ENCODE measurements at places on chromosomes 1 and 21.

DNA sequence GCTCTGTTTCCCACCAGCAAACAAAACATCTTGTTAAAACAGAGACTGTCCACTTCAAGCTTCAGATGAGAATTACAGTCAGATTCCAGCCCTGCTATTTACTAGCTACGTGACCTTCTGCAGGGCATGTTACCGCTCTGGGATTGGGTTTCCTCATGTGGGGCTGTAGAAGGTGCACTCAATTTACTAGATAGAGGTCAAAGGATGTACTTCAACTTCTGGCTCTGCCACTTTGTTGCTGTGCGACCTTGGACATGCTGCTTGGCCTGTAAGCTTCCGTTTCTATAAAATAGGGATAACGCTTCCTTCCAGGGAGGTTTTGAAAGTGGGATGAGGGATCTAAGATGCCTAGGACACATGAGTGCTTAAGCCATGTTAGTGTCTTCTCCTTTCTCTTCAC, 46.0 kb upstream of the LRIG2 start:
- no peak for DNase-seq

- DNase-seq: no peak
Observed at GRCh38 chr1:243325305-243325890, 69.6 kb downstream of the SDCCAG8 start.

GRCh38 chr1:201091256-201091655, 21.0 kb downstream of the CACNA1S start:
- no peak for DNase-seq

GRCh38 chr1:17617787-17618557, 78.5 kb downstream of the ARHGEF10L start:
- no peak for DNase-seq

DNA sequence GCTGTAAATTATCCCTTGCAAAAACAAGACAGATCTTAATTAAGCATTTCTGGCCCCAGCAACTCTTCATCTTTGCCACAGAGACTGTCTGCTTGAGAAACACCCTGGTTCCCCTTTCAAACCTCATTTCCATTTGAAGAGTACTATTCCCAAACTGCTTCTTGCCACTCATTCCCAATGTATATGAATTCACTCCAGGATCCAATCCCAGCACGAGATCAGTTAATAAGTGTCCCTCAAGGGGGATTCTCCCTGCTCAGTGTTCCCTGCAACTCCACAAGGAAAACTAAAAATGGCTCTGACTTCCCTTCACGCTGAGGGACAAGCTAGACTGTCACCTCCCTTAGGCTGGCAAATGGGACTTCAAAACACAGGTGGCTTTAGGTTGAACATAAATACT, 173.2 kb downstream of the SIPA1L2 start:
- DNase-seq: no peak

GRCh38 chr1:240407407-240407806, 204.5 kb downstream of the GREM2 start:
- no peak for DNase-seq

DNA sequence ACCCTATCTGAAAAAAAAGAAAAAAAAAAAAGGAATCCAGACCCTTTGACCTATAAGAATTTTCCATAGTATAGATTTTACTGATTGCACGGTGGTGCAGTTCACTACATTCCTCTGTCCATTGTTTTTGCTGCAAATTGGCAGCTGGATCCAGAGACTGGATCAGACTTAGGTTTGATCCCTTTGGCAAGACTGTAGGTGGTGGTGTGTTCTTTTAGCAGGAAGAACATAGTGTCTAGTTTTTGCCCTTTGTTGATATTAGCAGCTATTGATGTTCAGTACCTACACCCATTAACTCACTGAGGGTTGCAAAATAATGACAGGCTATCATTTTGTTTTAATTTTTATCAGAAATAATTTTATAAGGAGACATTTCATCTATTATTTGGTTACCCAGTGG, 37.1 kb downstream of the OSBPL9 start:
- no peak for DNase-seq

- no peak for DNase-seq
Observed at GRCh38 chr1:226945858-226946245, 5.8 kb downstream of the COQ8A start.

DNA sequence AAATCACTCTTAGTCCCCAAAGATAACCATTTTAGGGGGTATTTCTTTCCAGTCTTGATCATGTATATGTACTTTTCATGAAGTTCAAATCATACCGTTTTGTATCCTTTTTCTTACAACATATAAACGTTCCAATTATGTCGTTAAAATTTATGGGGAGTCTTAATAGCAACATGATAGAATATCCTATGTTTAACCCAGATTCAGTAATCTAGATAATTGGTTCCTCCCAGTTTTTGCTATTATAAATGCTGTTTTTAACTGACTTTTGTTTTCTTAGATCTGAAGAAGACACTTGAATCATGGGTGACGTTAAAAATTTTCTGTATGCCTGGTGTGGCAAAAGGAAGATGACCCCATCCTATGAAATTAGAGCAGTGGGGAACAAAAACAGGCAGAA, 3.1 kb downstream of the DHX9 start:
- DNase-seq: no peak

GRCh38 chr1:151620286-151620685, 8.4 kb downstream of the SNX27 start:
- no peak for DNase-seq

DNA sequence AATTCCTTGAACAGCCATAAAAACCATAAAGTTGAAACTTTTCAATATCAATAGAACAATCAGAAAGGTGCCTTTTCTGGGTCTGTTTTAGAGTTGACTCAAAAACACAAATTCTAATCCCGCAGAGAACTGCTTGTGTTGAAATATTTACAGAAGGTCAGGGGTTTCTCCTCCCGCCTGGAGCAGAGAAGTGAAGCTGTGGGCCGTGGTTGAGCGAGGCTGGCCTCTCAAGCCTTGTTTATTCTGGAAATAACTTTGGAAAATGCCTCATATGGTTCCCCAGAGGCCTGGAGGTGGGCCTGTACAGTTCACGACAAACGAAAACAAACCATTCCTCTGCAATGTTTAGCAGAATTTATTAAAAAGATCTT, 90.8 kb upstream of the ERRFI1 start:
- no peak for DNase-seq

DNA sequence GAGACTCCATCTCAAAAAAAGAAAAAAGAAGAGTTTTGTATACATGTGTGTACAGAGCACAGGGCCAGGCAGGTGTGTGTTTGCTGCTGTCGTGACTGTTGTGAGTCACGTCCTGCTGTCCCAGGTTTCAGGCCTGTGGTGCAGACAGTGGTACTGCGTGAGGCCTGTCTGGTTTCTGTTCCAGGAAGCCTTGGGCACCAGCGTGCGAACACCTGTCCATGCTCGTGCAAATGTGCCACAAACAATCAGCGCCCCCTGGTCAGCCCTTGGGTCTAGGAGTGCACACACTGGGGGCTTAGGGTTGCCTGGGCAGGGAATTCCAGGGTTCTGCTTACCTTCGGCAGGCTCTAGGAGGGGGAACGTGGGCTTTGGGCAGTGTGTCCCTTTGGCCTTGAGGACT, 16.9 kb downstream of the GPR157 start:
- no peak for DNase-seq

- DNase-seq: no peak
Observed at GRCh38 chr1:15727866-15728534, 8.1 kb upstream of the SLC25A34 start.

DNA sequence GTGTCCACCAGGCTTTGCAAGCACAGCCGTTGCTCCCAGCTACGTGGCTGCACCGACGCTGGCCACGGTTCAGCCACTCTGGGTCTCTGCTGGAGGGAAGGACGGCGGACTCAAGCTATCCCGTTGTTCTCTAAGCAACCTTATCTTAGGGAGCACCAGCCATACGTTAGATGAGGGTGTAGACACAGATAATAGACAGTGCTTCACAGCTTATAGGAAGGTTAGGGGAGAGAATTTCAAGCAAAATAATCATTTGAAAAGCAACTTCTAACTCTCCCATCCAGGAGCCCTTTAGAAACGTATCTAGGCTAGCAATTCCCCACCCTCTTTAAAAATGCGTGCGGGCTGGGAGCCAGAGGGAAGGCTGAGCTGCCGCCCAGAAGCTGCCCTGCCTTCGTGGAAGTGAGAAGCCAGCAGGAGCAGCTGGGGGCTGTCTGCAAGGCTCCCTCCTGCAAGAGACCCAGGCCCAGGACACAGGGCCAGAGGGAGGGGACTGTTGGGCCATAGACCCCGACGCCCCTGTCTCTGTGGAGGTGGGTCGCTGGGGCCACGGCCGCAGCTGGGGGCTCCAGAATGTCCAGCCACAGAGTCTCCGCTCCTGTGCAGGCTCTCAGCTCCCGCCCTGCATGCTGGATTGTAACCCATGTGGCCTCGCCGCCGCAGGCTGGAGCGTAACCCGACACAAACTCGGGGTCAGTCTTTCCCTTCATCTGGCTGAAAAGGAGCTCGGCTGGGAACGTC, 31.2 kb upstream of the COL6A2 start:
- no peak for DNase-seq

DNA sequence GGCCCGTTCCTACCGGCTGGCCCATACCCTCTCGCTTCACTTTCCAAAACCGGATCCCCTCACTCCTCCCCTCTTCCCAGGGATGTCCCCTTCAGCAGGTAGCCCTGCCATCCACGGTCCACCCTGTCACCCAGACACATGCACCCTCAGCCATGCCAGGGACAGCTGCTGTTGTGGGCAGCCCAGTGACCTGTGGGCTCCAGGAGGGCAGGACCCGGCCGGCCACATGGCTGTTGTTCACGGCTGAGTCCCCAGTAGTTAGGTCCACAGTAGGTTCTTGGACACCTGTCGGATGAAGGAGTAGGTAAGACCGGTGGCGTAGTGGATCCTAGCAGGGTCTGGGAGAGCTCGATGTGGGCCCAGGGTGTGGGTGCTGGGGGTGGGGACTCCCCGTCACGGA, 12.5 kb downstream of the SPSB1 start:
- no peak for DNase-seq

- no peak for DNase-seq
Observed at GRCh38 chr1:169110689-169111447, 4.4 kb downstream of the ATP1B1 start.

- no peak for DNase-seq
Observed at GRCh38 chr1:2606881-2607621, 20.5 kb downstream of the PRXL2B start.

DNA sequence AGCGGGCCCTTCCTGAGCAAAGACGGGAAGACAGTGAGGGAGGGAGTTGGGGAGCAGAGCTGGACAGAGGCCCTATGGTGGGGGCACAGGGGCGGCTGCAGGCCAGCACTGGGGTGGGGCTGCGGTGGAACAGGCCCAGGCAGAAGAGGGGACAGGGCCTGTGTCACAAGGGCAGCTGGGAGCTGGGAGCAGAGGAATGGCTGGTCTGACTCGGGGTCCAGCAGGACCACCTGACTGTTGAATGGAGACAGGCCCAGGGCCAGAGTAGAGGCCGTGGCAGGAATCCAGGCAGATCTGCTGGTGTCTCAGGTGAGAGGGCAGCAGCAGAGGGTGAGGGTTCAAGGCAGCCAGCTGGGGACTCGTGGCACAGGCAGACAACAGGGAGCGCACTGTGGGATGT, 25.3 kb downstream of the CTNNBIP1 start:
- DNase-seq: no peak

GRCh38 chr1:202349206-202349928, 868 bp downstream of the PPP1R12B start:
- DNase-seq: no peak

GRCh38 chr1:200739702-200740570, 1.2 kb downstream of the CAMSAP2 start:
- DNase-seq: no peak

DNA sequence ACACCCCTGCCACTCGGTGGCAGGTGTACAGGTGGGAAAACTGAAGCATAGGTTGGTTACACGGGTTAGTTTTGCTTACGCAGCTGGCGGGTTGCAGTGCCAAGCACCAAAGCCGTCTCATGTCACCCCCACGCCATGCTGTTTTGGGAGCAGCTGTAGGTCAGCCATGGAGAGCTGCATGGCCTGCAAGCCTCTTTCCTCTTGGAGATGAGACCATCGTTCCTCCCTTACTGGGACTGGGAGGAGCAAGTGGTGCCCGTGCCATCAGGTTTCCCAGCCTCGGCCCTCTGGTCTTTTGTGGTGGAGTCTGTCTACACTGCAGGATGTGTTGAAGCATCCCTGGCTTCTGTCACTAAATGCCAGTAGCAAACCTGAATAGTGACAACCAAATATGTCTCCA, 46.9 kb downstream of the AJAP1 start:
- no peak for DNase-seq

DNA sequence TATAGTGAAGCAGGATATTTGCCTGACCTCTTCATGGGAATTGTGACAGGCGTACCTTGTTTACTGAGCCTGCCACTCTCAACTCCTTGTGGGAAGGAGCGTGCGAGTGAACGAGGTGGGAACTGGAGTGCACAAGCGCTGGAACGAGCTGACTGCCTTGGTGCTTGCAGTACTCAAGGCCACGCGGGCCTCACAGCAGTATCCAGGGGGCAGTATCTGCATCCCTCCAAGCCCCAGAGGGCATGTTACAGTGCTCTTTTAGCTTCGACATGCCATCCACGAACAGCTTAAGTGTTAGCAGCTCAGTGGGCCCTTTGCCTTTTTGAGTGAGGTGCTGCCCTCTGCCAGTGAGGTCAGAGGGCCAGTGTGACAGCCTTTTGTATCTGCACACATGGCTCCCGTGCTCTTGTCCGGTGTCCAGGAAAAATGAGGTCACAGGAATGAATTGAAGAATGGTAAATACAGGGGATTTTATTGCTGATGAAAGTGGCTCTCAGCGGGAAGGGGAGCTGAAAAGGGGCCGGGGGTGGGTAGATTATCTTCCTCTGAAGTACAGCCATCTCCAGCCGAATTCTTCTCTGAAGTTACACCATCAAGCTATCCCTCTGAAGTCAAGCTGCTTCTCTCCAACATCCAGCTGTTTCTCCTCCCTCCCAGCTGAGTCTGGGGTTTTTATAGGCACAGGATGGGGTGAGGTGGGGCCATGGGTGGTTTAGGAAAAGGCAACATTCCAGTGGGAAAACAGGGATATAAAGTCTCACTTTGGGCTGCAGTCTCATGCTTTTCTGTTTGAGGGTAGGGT, 69.3 kb downstream of the EPB41 start:
- no peak for DNase-seq

DNA sequence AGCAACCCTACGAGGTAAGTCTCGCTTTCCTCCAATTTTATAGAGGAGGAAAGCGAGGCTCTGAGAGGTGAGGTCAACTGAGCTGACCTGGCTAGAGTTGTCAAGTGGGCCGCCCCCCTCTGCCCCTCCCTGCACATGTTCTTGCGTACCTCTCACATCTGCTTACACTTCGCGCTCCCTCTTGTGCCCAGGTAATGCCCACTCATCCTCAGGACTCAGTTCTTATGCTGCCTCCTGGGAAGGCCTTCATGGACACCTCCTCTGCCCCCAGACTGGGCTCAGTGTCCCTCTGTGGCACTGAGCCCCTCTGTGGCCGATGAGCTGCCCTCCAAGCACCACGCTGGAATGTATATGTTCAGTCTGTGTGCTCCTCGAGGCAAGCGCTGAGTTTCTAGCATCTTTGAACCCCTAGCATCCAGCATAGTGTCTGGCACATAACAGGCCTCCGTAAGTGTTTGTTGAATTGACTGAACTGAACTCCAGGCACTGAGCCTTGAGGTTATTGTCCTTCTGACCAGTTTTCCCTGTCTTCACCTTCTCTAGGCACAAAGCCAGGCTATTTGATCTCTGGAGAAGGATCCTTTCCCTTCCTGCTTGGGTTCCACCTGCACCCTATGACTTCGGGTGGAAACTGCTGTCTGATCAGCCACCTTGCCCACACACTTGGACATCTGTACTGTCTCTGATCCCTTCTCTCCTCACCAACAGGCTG, 13.5 kb downstream of the MOV10 start:
- no peak for DNase-seq

All from stimulated activated effector memory CD8-positive, alpha-beta T cell treated with anti-CD3 and anti-CD28 coated beads, Interleukin-12 subunit alpha, Interleukin-12 subunit beta, amount 100 ng/mL, for 72 hours (primary cell).